ENCODE measurements at places on chromosomes 6 and 20. TPM values are rescaled to one million over a fixed set of nuclear protein-coding genes. Genes with fewer than 3 reads are reported as not detected.

Gene RAD21L1
- not detected for total RNA-seq

Gene IYD
- not detected for total RNA-seq

Gene FOXC1
- total RNA-seq, result 0.57 TPM

Gene ZNF292
- total RNA-seq, result 63.2 TPM

DNA sequence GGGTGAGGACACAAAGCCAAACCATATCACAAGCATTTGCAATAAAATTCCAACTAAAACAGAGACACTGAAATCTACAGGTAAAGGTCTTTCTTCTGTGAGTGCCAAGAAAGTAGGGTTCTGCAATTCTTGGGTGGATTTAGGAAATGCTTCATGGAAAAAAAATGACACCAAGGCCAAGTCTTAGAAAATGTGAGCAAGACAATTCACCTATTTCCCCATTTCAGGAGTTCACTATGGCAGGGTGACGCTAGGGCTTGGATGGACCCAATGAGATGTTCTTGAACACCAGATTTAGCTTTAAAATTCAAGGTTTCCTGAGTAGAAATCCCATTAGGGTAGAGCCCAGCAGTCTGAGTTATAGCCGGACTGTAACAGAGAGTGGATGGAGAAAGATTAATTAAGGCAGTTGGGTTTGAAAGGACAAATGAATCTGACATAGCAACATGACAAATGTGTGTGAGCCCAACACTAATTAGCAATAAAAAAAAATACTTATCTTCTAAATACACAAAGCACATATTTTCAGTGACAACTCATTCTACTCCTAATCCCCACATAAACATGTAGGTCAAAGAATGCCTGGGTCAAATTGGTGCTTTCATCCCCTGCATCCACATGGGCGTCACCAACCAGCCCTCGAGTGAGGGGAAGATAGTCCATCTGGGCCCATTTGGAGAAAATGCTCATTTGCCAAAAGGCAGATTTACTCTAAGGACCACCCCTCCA lies 180.4 kb upstream of the JARID2 start:
- H3K4me1 ChIP-seq, result peaks cover 22% of the 10 kb centered on the region
- H3K27ac ChIP-seq, result peak overlapping the region; percentile 69
- no peak overlapping the region for H3K4me3 ChIP-seq

DNA sequence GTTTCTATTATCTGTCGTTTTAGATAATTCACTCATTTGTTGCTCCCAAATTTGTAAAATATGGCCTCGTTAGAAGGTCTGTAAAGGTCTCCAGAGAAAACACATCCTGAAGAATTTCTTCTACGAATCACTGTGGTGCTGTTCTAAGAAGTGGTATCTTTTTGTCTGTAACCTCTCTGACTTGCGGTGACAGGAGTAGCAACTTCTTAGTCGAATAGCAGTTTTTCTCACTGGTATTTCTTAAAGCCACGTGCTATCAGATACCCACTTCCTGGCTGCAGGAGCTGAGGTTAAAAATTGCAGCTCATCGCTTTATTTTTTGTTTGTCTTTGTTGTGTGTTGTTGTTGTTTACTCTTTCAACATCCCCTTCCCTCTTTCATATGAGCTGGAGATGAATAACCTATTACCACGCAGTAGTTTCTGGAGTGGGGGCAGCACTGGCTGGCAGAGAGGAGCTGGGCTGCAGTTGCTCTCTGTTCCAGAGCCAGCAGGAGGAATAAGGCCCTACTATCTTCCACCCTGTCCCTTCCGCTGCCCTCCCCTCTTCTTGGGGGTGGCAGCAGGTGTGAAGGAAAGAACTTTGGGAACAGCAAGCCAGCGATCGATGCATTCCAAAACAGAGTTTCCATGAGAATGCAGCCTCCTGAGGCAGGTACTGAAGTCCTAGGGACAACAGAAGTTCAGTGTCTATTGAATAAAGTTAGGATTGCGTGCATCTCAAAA lies 64.7 kb downstream of the C6orf118 start:
- H3K4me3 ChIP-seq, result no peak overlapping the region
- no peaks in the 10 kb centered on the region for H3K4me1 ChIP-seq
- no peak for DNase-seq
- no peak overlapping the region for H3K27ac ChIP-seq

DNA sequence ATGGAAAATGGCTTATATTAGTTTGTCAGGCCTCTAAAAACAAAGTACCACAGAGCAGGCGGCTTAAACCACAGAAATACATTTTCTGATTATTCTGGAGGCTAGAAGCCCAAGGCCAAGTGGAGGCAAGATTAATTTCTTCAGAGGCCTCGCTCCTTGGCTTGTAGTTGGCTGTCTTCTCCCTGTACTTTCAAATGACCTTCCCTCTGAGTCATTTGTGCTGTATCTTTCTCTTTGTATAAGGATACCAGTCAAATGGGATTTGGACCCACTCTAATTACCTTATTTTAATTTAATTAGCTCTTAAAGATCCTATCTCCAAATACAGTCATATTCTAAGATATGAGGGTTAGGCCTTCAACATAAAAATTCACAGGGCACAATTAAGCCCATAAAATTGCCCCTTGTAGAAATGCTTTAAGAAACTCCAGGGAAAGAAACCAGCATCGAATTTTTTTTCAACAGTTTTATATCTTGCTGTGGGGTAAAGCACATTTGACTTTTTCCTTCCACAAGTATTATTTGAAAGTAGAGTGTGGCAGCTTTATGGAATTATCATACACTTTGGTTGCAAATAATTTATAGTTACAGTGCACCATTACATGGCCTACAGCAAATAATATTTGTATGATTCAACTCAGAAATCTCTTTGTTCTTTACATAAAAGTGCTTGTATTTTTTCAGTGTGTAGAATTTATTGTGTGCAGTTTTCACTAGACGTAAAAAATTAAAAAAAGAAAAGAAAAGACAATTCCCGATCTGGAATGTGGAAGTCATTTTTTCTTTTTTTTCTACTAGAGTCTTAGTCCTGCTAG lies 706.1 kb downstream of the KIF16B start:
- H3K4me1 ChIP-seq, result no peaks in the 10 kb centered on the region
- H3K4me3 ChIP-seq, result no peak overlapping the region
- no peaks in the 10 kb centered on the region for H3K27me3 ChIP-seq

- no peaks in the 10 kb centered on the region for H3K4me1 ChIP-seq
- no peaks in the 10 kb centered on the region for H3K36me3 ChIP-seq
- DNase-seq, result no peak
- H3K4me3 ChIP-seq, result no peak overlapping the region
- H3K27me3 ChIP-seq, result no peaks in the 10 kb centered on the region
- H3K27ac ChIP-seq, result no peak overlapping the region
Observed at GRCh38 chr20:40470445-40471260, 218.4 kb downstream of the MAFB start.

GRCh38 chr6:118808793-118809638 lies 84.9 kb upstream of the ASF1A start:
- peaks cover 2% of the 10 kb centered on the region for H3K36me3 ChIP-seq
- peak overlapping the region; percentile 93 for H3K27ac ChIP-seq
- no peaks in the 10 kb centered on the region for H3K27me3 ChIP-seq
- no peak for DNase-seq
- peaks cover 47% of the 10 kb centered on the region for H3K4me1 ChIP-seq

- H3K4me1 ChIP-seq, result peaks cover 3% of the 10 kb centered on the region
- no peak overlapping the region for H3K4me3 ChIP-seq
- H3K27ac ChIP-seq, result no peak overlapping the region
- peaks cover 5% of the 10 kb centered on the region for H3K27me3 ChIP-seq
- H3K36me3 ChIP-seq, result no peaks in the 10 kb centered on the region
Observed at GRCh38 chr20:41630846-41631245, 12.7 kb upstream of the CHD6 start.

- no peaks in the 10 kb centered on the region for H3K4me1 ChIP-seq
- no peaks in the 10 kb centered on the region for H3K36me3 ChIP-seq
- no peaks in the 10 kb centered on the region for H3K27me3 ChIP-seq
Observed at GRCh38 chr6:12536416-12536815, 180.2 kb upstream of the PHACTR1 start.

DNA sequence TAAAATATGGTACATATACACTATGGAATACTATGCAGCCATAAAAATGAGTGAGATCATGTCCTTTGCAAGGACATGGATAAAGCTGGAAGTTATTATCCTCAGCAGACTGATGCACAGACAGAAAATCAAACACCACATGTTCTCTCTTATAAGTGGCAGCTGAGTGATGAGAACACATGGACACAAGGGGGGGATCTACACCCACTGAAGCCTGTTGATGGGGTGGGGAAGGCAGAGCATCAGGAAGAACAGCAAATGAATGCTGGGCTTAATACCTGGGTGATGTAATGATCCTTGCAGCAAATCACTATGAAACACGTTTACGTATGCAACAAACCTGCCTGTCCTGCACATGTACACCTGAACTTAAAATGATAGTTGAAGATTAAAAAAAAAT lies 71.3 kb downstream of the MANEA start:
- H3K4me1 ChIP-seq, result no peaks in the 10 kb centered on the region
- H3K4me3 ChIP-seq, result no peak overlapping the region
- H3K36me3 ChIP-seq, result peaks cover 4% of the 10 kb centered on the region
- no peaks in the 10 kb centered on the region for H3K27me3 ChIP-seq
- H3K27ac ChIP-seq, result no peak overlapping the region

DNA sequence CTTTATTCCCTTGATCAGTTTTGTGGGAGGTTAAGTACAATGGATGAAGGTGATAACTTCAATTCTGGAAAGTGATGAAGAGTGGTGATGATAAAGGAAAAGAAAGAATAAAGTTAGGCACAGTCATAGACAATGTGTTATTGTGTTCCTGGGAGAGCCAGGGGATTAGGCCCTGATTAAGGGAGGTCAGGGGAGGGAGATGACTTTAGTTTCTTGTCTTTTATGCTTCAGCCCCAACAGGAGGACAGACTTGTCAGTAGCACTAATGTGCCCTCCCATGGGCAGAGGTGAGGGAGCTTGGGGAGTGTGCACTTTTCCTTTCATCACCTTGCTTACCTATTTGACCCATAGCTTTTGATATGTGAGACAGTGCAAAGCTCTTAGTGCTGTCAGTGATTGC lies 115.7 kb downstream of the CD109 start:
- no peaks in the 10 kb centered on the region for H3K27me3 ChIP-seq
- H3K36me3 ChIP-seq, result no peaks in the 10 kb centered on the region
- no peaks in the 10 kb centered on the region for H3K4me1 ChIP-seq
- no peak for DNase-seq
- no peak overlapping the region for H3K27ac ChIP-seq

- H3K36me3 ChIP-seq, result peaks cover 58% of the 10 kb centered on the region
- H3K27ac ChIP-seq, result peak overlapping the region; percentile 60
- H3K27me3 ChIP-seq, result no peaks in the 10 kb centered on the region
- DNase-seq, result peak; percentile 62
- peaks cover 47% of the 10 kb centered on the region for H3K4me1 ChIP-seq
Observed at GRCh38 chr6:134979142-134979541, 29.2 kb upstream of the ALDH8A1 start.

DNA sequence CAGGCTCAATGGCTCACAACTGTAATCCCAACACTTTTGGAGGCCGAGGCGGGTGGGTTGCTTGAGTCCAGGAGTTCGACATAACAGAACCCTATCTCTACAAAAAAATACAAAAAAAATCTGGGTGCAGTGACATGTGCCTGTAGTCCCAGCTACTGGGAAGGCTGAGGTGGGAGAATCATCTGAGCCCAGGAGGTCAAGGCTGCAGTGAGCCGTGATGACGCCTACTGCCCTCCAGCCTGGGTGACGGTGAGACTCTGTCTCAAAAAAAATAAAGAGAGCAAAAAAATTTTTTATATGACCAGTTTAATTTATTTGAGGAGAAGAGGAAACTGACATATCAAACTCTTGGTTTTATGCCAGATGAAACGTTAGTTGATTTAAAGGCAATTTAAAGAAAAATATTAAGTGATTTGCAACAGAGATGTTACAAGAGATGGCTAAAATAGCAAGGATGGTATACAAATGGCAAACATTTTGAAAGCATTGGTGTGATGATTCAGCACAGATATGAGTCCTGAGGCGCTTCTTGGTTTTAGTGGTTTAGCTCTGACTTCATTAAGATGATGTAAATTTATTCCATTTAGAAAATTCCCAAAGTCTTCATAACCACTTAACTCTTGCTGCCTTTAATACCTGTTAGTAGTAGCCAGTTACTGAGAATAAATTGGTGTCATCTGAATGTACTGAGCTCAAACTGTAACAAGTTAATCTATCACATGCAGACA lies 17.7 kb downstream of the GTF2H5 start:
- H3K4me1 ChIP-seq, result peaks cover 28% of the 10 kb centered on the region
- no peak for DNase-seq
- peak overlapping the region; percentile 5 for H3K4me3 ChIP-seq
- H3K27ac ChIP-seq, result peak overlapping the region; percentile 60
- peaks cover 22% of the 10 kb centered on the region for H3K36me3 ChIP-seq
- no peaks in the 10 kb centered on the region for H3K27me3 ChIP-seq

DNA sequence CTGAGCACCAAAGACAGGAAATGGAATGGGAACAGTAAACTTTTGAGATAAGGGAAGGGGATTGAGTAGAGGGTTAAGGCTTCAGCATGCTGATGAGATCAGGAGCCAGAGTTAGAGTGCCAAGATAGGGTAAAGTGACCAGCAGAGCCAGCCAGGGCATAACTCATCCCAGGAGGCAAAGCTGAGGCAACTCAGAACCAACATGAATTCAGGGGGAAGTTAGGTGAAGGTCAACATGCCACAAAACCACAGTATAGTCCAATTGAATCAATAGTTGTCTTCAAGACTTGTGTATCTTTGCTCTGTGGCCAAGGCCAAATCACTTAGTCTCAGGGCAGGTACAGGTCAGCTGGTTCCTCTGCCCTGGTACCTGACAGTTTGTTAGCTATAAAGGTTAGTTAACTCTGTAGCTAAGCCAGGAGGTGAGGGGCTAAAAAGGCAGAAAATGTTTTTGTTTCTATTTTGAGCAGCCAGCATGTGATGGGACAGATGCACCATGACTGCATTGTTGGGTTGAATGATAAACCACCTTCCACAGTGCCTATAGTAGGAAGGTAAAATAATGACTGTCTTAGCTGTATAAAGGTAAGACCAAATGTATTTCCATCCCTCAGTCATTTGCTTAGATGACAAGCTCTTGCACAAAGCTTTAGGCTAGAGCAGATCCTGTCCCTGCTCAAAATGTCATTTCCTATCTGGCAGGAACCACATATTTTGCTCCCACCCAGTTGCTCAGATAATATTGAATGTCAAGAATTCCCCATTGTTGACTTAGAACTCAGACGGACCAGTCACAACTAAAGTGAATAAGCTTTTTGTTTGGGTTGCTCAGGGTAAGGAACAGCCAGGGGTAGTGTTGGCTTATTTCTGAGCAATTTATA lies 15.8 kb downstream of the RNF8 start:
- H3K27ac ChIP-seq, result no peak overlapping the region
- DNase-seq, result no peak
- peaks cover 7% of the 10 kb centered on the region for H3K4me1 ChIP-seq
- no peaks in the 10 kb centered on the region for H3K27me3 ChIP-seq

- H3K4me3 ChIP-seq, result no peak overlapping the region
- H3K4me1 ChIP-seq, result peaks cover 6% of the 10 kb centered on the region
- H3K36me3 ChIP-seq, result peaks cover 28% of the 10 kb centered on the region
- DNase-seq, result no peak
- no peak overlapping the region for H3K27ac ChIP-seq
- H3K27me3 ChIP-seq, result peaks cover 37% of the 10 kb centered on the region
Observed at GRCh38 chr6:28742668-28743270, 181.0 kb downstream of the TRIM27 start.
